Activated CD8-positive, alpha-beta memory T cell treated with anti-CD3 and anti-CD28 coated beads for 36 hours (primary cell): ENCODE measurements at places on chromosomes 16 and 17. TPM values are rescaled to one million over a fixed set of nuclear protein-coding genes. Genes with fewer than 3 reads are reported as not detected.

The NEK8 gene
- 6.8 TPM for total RNA-seq

The LLGL2 gene
- total RNA-seq, result 13.1 TPM

The MPP2 gene
- total RNA-seq, result 1.6 TPM

The SMIM22 gene
- not detected for total RNA-seq

The ALDH3A1 gene
- total RNA-seq, result not detected

The ITFG1 gene
- total RNA-seq, result 26.2 TPM

The SLC9A5 gene
- total RNA-seq, result 7.8 TPM

The SLC13A5 gene
- not detected for total RNA-seq

The HEATR9 gene
- 1.5 TPM for total RNA-seq

The TPPP3 gene
- not detected for total RNA-seq

The NPIPB13 gene
- total RNA-seq, result 8.6 TPM

The ZNF652 gene
- total RNA-seq, result 5.6 TPM

The RTN4RL1 gene
- 1.5 TPM for total RNA-seq

The MFSD6L gene
- not detected for total RNA-seq

The SCN4A gene
- 0.11 TPM for total RNA-seq

The SOX9 gene
- total RNA-seq, result not detected

The CLEC18C gene
- 0.23 TPM for total RNA-seq

The CDH8 gene
- not detected for total RNA-seq

The LRRC36 gene
- 0.55 TPM for total RNA-seq

The TSPOAP1 gene
- total RNA-seq, result 7.2 TPM

The GGT6 gene
- not detected for total RNA-seq

The GRIN2C gene
- not detected for total RNA-seq

The SPAG7 gene
- total RNA-seq, result 64.0 TPM

The LMF1 gene
- total RNA-seq, result 7.8 TPM

The ARL17B gene
- total RNA-seq, result 14.9 TPM

The BOLA2 gene
- 15.2 TPM for total RNA-seq

The EFCAB5 gene
- total RNA-seq, result 0.69 TPM

The ITGAD gene
- total RNA-seq, result not detected

The GPR142 gene
- total RNA-seq, result not detected

The TNFRSF17 gene
- not detected for total RNA-seq

The P2RX1 gene
- not detected for total RNA-seq

The MYH8 gene
- total RNA-seq, result not detected

The GAS7 gene
- total RNA-seq, result 1.5 TPM

The GNPTG gene
- 25.7 TPM for total RNA-seq

The CES1 gene
- total RNA-seq, result not detected

The CA5A gene
- not detected for total RNA-seq

The KRT14 gene
- not detected for total RNA-seq

The MT4 gene
- total RNA-seq, result not detected

The KRTAP9-8 gene
- total RNA-seq, result not detected

The SCNN1G gene
- not detected for total RNA-seq

The SHISA9 gene
- total RNA-seq, result not detected

The HSF5 gene
- total RNA-seq, result 5.1 TPM

The GAST gene
- not detected for total RNA-seq

The TAT gene
- total RNA-seq, result not detected

The NPIPA7 gene
- total RNA-seq, result 7.3 TPM

The NHERF2 gene
- 4.0 TPM for total RNA-seq

The JMJD6 gene
- total RNA-seq, result 76.2 TPM

The KRT27 gene
- total RNA-seq, result not detected

The PLLP gene
- 0.17 TPM for total RNA-seq

The MIF4GD gene
- total RNA-seq, result 43.9 TPM

The TMEM114 gene
- not detected for total RNA-seq

The ZNF785 gene
- 13.8 TPM for total RNA-seq

The FBXW10 gene
- total RNA-seq, result not detected

The CDH11 gene
- total RNA-seq, result not detected

The RNF112 gene
- total RNA-seq, result 0.06 TPM

The PNMT gene
- not detected for total RNA-seq

The KRT15 gene
- total RNA-seq, result not detected

The AIPL1 gene
- total RNA-seq, result not detected
